Uterus (tissue), 4 donors: ENCODE measurements at places on chromosomes 1 and 21.

- DNase-seq, result no peak
These were observed 56.2 kb downstream of the LACTBL1 start for GRCh38 chr1:22916471-22916820.

GRCh38 chr1:30782361-30783255 lies 25.0 kb upstream of the LAPTM5 start:
- DNase-seq, result peak; percentile 67

DNA sequence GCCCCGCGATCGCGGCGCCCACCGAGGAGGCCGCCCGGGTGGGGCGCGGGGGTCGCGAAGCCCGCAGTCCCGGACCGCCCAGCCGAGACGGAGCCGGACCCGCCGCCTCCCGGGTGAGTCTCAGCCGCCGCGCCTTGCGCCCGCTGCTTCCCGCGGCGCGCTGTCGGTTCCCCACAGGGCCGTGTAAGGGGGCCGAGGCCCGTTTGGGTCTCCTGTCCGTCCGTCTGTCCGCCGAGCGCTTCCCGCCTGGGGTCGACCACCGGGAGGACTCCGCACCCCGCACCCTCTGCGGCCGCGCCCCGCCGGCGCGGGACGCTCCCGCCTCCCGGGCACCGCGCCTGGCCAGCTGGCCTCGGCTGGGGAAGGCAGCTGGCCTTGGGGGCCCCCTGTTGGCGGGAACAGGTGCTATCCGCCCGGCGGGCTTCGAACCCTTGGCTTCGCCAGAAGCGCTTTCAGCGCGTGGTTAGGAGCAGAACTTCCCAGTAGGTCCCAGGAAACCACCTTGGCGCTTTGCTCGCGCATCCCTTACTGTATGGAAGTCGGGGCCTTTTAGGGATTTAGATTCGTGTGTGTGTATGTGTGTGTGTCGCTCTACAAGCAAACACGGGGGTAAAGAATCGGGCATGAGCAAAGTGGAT lies 414 bp downstream of the TMEM51 start:
- peak; percentile 70 for DNase-seq

GRCh38 chr1:175373786-175374623 lies 181.4 kb upstream of the KIAA0040 start:
- DNase-seq, result peak; percentile 17

DNA sequence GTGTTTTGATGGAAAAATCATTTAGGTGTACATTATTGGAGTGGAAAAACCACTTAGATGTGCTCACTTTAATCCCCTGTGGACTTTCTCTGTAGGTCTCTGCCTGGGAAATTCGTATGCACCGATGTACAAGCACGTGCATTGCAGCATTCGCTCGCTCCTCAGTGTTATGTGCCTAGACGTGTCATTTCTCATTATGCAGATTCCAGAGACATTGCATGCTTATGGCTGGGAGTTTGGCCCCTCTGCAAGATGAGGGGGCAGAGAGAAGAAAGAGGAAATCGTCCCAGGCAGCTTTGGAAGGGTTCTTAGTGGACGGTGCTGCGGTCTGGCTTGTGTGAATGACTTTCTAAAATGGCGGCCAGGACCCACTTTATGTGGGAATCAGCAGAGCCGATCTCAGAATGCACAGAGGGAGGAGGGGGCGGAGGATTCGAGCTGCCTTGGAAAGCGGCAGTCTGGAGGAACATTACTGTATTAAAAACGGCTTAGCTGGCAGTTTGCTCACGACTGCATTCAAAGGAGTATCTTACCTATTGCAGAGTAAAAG lies 2.3 kb downstream of the SPEN start:
- peak; percentile 63 for DNase-seq

DNA sequence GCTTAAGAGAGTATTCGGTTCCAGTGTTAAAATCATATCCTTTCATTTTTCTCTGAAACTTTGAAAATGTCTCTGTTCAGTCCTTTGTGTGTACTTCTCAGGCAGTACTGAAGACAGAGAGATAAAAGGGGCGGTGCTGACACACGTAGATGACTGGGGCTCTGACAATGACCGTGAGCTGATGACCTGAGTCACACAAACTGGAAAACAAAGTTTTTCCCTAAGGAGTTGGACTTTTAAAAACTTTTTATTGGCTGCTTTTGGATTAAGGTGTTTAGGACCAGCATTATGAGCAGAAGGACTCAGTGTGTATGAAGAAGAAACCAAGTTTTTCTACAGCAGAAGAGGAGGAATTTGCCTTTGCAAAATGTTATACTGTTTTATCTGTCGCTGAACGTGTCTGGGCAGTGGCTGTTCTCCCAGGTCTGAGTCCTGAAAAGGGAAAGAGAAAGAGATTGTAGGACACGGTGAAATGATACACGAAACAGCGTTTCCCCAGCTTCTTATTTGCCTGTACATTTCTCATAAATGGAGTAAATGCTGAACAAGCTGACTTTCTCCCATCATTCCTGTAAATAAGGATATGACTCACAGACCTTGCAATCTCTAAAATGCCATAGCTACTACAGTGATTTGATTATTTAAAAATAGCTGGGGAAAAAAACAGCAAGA lies 51.5 kb downstream of the MAP3K7CL start:
- no peak for DNase-seq

GRCh38 chr1:11354893-11355553 lies 82.0 kb downstream of the UBIAD1 start:
- DNase-seq, result no peak

GRCh38 chr1:186749820-186750219 lies 69.6 kb upstream of the PTGS2 start:
- no peak for DNase-seq

GRCh38 chr1:200099040-200099439 lies 71.5 kb downstream of the NR5A2 start:
- DNase-seq, result no peak

GRCh38 chr1:6491966-6492365 lies 499 bp upstream of the PLEKHG5 start:
- DNase-seq, result no peak

- DNase-seq, result no peak
These were observed 77.4 kb upstream of the ARTN start for GRCh38 chr1:43856188-43856587.

GRCh38 chr1:6984986-6985385 lies 199.7 kb downstream of the CAMTA1 start:
- no peak for DNase-seq

DNA sequence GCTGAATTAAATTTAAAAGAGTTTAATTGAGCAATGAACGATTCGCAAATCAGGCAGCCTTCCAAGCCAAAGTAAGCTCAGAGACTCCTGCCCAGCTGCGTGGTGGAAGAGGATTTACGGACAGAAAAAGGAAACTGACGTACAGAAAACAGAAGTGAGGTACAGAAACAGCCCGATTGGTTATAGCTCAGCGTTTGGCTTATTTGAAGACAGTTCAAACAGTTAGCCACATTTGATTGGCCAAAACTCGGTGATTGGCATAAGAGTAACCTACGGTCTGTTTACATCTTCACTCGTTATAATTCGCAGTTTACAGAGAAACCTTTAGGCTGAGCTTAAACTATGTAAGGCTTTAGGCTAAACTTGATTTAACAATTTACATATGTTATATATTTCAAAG lies 46.9 kb downstream of the CR1L start:
- DNase-seq, result no peak

DNA sequence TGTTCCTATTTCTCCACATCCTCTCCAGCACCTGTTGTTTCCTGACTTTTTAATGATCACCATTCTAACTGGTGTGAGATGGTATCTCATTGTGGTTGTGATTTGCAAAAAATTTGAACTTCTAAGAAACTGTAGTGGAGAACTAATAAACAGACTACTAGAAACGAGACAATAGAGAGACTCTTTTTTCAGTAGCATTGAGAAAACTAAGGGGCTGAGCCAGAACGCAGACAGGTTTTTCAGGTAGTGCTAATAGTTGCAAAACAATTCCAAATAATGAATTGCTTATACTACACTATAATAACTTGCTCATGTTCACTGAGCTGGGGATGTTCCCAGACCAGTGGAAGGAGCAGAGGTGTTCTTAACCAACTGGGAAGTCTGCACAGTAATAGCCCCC lies 98.8 kb upstream of the DPH5 start:
- DNase-seq, result no peak

DNA sequence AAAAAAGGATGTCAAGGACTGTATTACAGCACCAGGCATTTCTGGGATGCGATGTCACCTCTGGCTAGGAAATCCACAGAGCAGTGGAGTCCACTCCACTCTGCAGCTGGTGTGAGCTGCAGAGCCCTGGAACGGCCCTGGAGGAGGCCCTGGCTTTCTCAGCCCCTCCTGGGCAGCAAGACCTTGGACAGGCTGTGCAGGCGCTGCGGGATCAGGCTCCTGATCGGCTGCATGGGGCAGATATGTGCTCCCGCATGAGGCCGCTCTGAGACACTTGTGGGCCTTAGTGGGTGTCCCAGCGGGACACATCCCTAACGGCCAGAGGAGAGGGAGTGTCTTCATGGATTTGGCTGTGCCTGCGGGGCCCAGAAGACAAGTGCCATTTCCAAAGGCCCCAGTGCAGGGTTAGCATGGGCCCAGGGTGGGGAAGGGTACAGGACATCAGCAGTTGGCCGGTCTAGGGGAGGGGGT lies 6.2 kb downstream of the DNMT3L start:
- DNase-seq, result no peak

DNA sequence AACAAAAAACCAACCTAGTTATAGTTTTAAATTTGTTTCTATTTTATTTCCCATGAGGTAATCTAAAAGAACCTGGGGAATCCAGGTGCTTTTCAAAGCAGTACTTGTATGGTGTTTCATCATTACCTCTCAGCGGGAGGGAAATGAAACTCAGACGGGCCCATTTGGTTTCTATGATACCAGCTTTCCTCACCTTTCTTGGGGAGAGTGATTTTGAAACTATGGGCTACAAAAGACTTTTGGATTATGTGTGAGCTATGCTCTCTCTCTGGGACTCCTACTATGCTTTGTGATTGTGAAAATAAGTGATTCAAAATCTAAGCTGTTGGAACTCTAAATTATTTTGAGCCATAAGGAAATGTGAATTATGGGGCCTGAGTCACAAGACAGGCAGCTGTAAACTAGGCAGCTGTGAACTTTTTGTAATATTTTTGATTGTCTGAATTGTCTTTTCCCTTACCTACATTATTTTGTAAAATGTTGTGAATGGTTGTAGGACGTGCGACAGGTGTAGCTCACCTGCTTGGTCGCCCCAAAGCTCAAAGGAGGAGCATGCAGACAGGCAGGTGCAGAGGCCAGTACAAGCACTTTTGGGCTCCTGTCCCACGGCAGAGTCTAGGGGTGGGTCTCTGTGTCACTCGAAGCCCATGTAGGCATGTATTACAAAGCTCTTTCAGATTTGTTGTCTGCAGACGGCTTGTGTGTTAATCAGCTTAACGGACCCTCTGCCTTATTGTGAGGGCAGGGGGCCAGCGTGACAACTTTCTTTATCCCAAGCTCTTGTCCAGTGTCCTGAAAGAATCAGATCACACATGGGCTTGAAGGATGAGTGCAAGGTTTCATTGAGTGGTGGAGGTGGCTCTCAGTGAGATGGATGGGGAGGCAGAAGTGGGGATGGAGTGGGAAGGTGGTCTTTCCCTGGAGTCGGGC lies 64.8 kb upstream of the BACH1 start:
- DNase-seq, result no peak

- DNase-seq, result peak; percentile 68
These were observed 121.1 kb upstream of the ADAR start for GRCh38 chr1:154729031-154729442.

GRCh38 chr1:166974647-166975345 lies 544 bp downstream of the ILDR2 start:
- no peak for DNase-seq

- DNase-seq, result no peak
These were observed 93.6 kb downstream of the SNRPE start for GRCh38 chr1:203954788-203955552.

DNA sequence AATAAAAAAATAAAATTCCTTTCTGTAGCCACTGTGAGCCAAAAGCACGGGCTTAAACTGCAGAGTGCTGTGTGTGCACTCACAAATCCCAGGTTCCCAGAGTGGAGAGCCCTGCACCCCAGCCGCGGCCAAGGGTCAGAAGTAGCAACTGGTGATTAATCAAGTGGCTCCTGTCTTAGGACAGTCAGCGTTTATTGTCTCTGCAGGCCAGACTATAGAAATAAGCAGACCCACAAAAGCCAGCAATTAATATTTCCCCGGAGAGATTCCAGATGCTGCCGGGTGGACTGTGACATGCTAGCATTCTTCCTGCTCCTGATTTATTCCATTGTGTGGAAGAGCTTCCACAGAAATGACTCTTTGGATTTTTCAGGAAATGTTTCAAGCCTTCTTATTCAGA lies 412.2 kb downstream of the KIF26B start:
- DNase-seq, result no peak

DNA sequence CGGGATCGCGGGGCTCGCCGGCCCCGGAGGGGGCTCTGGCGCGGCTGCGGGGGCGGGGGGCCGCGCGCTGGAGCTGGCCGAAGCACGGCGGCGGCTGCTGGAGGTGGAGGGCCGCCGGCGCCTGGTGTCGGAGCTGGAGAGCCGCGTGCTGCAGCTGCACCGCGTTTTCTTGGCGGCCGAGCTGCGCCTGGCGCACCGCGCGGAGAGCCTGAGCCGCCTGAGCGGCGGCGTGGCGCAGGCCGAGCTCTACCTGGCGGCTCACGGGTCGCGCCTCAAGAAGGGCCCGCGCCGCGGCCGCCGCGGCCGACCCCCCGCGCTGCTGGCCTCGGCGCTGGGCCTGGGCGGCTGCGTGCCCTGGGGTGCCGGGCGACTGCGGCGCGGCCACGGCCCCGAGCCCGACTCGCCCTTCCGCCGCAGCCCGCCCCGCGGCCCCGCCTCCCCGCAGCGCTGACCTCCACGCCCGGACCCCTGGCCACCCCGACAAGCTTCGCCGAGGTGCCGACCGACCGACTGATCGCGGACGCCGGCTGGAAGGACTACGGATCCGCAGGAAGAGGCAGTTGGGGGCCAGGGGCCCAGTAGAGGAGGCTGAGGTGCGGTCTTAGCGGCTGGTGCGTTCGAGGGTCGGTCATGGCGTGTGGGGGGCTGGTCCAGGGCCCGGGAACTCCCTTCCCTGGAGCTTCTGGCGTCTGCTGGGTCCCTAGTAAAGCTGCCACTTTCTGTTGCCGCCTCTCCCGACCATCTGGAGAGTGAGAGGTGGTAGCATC lies 711 bp downstream of the TRNP1 start:
- no peak for DNase-seq

- no peak for DNase-seq
These were observed 32.9 kb downstream of the FCRL5 start for GRCh38 chr1:157519451-157519850.

GRCh38 chr21:45504021-45504515 lies 38.2 kb downstream of the SLC19A1 start:
- peak; percentile 11 for DNase-seq

GRCh38 chr1:3981261-3981660 lies 81.2 kb upstream of the C1orf174 start:
- DNase-seq, result no peak

GRCh38 chr1:210792250-210793102 lies 341.5 kb downstream of the KCNH1 start:
- DNase-seq, result no peak

DNA sequence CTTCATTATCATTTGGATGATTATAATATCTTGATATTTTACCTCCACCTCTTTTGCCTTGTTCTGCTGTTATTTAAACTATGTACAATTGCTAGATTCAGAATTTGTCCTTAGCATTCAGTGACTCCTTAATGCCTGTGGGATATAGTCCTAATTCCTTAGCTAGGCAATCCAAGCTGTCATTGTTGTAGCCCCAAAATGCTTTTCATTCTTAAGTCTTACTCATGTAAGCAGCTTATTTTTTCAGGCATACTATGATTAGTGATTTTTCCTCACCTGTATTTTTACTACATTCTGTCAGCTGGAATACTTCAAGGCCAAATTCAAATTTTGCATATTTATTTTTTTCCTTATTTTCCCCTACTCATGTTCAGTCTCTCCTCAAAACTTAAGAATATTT lies 13.4 kb downstream of the PKN2 start:
- no peak for DNase-seq

- no peak for DNase-seq
These were observed 10.3 kb downstream of the ALX3 start for GRCh38 chr1:110060034-110060661.

- no peak for DNase-seq
These were observed 7.4 kb upstream of the SVBP start for GRCh38 chr1:42824481-42825035.
